ENCODE measurements at places on chromosomes 4 and X.

GRCh38 chr4:177339477-177340374, 30.1 kb downstream of the NEIL3 start:
- peak; percentile 11 for DNase-seq

DNA sequence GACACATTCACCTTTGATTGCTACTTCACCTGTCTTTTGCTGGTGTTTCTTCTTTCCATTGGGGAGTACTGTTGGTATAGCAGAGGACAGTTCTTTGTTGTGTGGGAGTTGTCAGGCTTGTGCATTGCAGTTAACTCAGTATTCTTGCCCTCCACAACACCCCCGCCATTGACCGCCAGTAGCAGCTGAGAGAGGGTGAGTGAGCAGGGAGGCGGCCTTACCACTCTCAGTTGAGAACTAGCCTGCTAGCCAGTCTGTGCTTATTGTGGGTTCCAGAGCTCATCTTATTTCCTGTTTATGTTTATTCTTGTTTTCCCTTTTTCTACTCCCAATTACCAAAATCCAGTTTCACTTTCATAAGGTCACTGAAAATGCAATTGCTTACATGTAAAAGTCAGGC, 52.2 kb downstream of the STIM2 start:
- no peak for DNase-seq

DNA sequence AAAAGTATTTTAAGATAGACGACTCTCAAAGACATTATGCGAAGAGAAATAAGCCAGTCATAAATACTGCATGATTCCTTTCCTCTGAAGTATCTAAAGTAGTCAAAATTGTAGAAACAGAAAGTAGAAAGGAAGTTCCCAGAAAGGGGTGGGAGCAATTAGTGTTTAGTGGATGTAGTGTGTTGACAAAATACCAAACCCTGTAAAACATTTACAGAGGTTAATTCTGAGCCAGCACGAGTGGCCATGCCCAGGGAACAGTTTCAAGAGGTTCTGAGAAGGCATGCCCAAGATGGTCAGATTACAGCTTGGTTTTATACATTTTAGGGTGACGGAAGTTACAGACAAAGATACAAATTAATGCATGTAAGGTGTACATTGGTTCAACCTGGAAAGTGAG, 34.4 kb upstream of the SLC25A4 start:
- DNase-seq = no peak

DNA sequence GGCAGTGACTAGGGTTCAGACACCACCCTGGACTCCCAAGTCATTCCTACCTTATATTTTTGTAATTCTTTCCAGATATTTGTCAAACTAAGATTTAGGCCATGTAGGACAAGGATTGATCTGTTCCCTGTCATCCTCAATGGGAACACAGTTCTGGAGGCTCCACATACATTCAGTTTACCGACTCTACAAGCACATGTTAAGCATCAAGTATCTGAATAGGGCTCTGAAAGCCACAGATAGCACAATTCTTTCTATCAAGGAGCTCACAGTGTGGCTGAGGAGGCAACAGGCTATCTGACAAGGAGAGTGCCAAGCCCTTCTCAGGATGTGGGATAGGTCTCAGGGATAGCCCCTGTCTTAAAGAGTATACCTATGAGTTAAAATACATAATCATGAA, 37.0 kb upstream of the CXCL8 start:
- no peak for DNase-seq

DNA sequence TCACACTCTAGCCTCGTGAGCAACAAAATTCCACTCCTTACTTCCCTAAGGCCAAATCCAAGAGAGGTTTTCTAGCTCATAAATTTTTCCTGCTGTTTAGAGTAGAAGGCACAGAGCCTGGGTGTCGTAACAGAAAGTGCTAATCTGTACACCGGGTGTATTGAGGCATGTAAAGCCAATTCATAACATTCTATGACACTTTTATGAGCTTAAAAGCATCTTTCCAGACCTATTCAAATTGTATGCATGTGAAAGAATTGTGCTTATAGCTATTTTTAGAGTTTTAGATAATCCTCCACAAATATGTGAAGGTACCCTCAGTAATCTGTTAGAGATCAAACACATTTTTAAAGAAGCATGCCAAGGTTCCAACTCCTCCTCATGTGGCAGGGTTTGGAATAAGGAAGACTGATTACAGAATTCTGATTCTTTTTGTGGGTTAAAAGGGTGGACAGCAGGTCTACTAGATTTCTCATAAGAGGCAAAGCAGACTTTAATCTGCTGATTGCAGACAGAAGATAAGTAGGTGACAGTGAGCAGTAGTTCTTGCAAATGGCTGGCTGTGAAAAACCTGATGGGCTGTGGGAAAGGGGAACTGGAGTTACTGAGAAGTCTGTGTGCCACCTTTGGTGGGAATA, 25.5 kb upstream of the LRCH2 start:
- DNase-seq = no peak

- peak; percentile 8 for DNase-seq
Observed at GRCh38 chrX:137194164-137194563, 160.4 kb upstream of the GPR101 start.

DNA sequence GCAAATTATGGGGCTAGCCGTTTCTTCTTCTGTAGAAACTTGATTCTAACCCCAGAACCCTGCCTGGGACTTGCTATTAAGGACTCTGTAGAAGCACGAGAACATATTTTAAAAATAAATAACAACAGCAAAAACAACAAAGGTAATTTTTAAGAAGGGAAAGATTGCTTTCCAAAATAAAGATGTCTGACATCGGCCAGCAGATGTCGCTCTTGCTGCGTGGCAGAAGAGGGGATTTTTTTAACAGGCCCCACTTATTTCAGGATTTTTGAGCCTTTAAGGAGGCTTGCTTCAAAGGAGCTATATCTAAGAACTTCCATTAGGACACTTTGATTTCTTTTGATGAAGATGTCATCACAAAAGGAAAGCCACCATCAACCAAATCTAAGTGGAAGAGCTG, 62.8 kb upstream of the EGFL6 start:
- DNase-seq = no peak

- no peak for DNase-seq
Observed at GRCh38 chr4:28386776-28387175, 1526.1 kb downstream of the STIM2 start.

- no peak for DNase-seq
Observed at GRCh38 chr4:79983431-79983830, 89.6 kb downstream of the ANTXR2 start.

DNA sequence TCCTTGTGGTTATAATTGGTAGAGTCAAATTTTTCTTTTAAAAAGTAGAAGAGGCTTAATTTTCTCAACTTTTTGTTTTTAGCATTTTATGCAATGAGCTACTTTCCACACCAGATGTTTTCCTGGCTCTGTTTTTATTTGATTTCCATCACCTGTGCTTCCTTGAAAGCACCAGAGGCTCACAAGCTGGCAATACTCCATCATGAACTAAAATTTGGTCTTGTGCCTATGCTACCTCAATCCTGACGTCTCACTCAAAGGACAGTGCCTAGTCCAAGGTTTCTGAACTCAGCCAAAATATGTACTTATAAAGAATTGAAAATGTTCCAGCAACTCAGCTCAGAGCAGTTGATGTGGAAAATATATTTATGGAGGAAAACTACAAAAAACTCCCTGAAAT, 914.0 kb upstream of the PRKX start:
- DNase-seq = no peak

DNA sequence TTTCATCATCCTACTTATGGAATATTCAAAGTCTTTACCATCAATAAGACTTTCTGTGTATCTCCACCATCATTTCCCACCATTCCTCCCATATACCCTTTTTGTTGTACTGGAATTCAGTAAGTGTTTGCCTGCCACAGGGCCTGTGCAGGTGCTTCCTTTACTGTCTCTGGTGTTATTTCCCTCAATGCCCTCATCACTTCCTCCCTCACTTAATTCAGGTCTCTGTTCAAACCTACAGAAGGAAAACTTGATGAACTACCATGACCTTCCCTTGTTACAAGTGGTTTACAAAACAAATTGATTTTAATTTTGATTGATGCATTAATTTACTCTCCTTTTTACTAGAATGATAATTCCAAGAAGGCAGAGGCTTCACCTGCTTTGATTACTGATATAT, 159.5 kb upstream of the FAT4 start:
- no peak for DNase-seq

DNA sequence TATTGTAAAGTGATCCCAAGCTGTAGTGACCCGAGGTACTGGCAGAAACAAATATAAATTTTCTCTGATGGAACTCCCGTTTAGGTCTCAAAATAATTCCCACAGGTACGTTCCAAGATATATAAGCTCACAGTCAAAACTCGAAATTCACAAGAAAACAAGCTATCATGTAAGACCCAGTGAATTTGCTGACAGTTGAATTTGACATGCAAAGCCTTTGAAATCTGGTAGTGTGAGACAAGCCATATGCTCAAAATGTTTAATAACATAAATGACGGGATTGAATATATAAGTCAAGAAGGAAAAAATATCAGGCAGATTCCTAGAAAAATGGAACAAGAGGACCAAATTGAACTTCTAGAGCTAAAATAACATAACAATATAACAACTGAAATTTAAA, 252.8 kb downstream of the TMA16 start:
- DNase-seq = no peak

DNA sequence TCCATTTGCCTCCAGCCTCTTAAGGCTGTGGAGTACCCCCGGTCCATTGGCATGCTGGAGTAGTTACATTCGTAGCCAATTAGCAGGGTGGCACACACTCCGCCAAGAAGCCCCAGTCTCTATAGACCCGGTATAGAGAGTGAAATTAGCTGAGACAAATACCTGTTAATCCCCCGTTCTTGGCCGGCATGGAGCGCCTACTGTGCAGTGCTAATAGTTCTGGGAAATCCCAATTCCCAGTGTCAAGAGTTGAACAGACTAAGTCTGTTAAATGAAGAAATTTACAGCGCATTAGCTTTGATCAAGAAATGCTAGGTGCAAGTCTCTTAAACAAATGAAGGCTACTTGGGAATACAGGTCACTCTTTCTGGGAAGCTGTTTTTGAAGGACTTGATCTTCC, 127.8 kb upstream of the ARX start:
- DNase-seq = no peak

DNA sequence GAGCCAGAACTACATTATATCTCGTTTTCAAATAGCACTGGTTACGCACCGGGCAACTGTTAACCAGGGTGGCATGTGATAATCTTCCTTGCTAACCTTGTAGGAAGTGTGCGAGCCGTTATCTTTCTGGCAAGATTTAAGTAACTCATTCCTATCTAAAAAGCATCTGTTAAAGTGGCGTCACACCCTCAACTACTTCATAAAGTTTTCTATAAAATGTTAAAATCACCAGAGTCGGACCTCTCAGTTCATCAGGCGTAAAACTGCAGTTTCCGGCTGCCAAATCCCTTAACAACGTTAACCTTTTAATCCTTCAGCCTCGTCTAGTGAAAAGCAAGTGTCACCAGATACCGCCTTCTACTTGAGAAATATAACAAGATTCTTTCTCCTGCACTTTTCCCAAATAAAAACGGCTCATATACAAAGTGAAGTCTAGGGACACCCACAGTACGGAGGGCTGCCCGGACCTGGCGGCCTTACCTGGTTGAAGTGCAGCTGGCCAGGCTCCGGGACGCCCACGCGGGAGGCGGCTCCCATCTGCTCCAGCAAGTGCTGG, 1.2 kb downstream of the SLC39A8 start:
- DNase-seq = no peak

DNA sequence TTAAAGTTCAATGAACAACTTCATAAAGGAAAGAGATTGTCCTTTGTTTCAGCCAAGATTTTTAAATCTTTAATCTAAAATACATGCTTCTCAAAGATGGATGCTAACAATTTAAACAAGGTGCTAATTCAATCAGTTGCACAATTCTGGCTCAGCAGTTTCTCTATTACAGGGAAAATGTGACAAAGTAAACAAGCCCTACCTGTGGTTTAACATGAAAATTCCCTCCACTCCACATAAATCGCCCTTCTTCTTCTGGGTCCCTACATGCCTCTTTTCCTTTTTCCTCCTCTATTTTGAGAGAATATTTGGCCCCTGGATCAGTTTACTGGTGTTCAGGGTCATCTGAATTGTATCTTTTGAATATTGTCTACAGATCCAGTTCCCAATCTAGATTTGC, 80.6 kb downstream of the FRYL start:
- no peak for DNase-seq

DNA sequence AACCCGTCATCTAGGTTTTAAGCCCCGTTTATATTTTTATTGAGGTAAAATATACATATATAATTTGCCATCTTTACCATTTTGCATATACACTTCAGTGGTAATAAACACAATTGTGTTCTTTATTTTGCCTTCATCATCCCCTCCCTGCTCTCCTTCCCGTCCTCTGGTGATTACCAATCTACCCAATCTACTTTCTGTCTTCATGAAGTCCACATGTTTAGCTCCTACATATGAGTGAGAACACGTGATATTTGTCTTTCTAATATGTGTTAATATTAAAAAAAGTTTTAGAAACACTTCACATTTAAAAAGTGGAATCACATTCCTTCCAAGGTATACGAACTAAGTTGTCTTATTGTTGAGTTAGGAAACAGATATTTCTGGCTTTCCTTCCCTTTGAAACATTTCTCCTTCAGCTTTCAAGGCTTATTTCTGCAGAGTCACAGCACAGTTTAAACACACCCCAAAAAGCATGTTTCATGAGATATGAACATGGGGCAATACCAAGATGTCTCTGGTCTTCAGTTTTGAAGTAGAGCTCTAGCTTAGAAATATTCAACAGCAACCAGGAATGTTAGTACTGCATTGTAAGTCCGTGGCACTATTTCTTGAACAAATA, 35.9 kb downstream of the GYPA start:
- DNase-seq = no peak

DNA sequence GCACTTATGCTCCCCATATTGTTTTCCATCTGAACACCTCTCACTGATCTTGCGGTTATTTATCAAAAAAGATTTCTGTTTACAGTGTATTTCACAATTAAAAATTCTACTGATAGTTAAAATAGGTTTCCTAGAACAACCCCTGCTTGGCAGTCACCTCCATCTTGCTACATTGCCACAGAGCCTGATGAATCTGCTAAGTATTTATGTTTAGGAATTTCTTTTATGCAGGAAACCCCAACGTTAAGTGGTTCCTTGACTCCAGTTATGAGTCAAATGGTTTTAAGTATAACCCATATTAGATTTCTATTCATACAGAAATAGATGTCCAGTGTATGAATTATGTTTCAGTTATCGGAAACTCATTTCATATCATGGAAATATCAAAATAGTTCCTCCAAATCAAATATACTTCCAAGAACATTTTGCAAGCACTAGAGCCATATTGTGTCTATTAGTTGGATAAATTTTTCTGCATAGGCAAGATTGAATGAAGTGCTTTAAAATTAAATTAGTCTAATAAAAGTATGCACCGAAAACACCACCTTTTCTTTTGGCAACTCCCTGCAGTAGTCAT, 20.6 kb downstream of the GALNT7 start:
- DNase-seq = no peak

- DNase-seq = no peak
Observed at GRCh38 chr4:5730993-5731990, 20.3 kb downstream of the EVC start.

Measured in right kidney (tissue), 9 donors.